ENCODE measurements at places on chromosomes 16 and 17. TPM values are rescaled to one million over a fixed set of nuclear protein-coding genes. Genes with fewer than 3 reads are reported as not detected.

The OTOP3 gene
- not detected for polyA plus RNA-seq

The HLF gene
- polyA plus RNA-seq, result 10.6 TPM

The TNP2 gene
- polyA plus RNA-seq, result not detected

The TPSD1 gene
- 0.70 TPM for polyA plus RNA-seq

The KCNJ18 gene
- polyA plus RNA-seq, result not detected

The INCA1 gene
- 1.6 TPM for polyA plus RNA-seq

The C17orf50 gene
- not detected for polyA plus RNA-seq

The GAST gene
- not detected for polyA plus RNA-seq

The TMEM220 gene
- 6.0 TPM for polyA plus RNA-seq

The TNFRSF17 gene
- polyA plus RNA-seq, result 1.6 TPM

The CNTD1 gene
- polyA plus RNA-seq, result 1.3 TPM

The TCF25 gene
- 276 TPM for polyA plus RNA-seq

The KRTAP16-1 gene
- polyA plus RNA-seq, result not detected

The ABCC3 gene
- 46.4 TPM for polyA plus RNA-seq

The CTRB2 gene
- polyA plus RNA-seq, result 2.7 TPM

The SCARF1 gene
- polyA plus RNA-seq, result 1.4 TPM

The TGFB1I1 gene
- polyA plus RNA-seq, result 49.1 TPM

The CIBAR2 gene
- polyA plus RNA-seq, result not detected

The MRTFB gene
- polyA plus RNA-seq, result 4.5 TPM

The TTYH2 gene
- polyA plus RNA-seq, result 1.8 TPM

The FAM171A2 gene
- 0.31 TPM for polyA plus RNA-seq

The CMIP gene
- polyA plus RNA-seq, result 54.3 TPM

The NECAB2 gene
- polyA plus RNA-seq, result 0.46 TPM

The CCL13 gene
- 6.7 TPM for polyA plus RNA-seq

The HP gene
- polyA plus RNA-seq, result 1.6 TPM

The SLC13A2 gene
- polyA plus RNA-seq, result not detected

The CTRL gene
- polyA plus RNA-seq, result 1.3 TPM
